ENCODE measurements at places on chromosomes 2 and 18.
A peak's percentile ranks its signal among the peaks of the same experiment; 100 is the strongest.

DNA sequence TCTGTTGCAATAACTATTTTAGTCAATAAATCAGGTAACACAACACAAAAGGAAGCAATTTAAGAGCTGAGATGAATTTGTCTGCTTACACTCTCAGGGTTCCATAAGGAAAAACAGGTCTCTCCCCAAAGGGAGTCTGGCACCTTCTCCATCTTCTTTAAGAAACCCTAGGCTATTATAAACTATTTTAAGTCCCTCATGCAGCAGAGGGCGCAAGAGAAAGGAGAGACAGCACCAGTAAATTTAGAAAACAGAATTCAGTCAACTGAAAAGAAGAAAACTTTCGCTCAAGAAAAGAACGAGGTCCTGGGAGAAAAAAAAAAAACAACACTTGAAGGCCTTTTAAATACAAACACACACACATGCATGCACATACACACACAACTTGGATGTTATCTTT, 19.1 kb downstream of the SULT1C4 start:
- no peak for DNase-seq

- DNase-seq, result no peak
These were observed 3.7 kb downstream of the ODC1 start for GRCh38 chr2:10444463-10444862.

- DNase-seq, result no peak
These were observed 63.2 kb upstream of the TFCP2L1 start for GRCh38 chr2:121348128-121348740.

- no peak for DNase-seq
These were observed 142.9 kb upstream of the MEX3C start for GRCh38 chr18:51340332-51340731.

- no peak for DNase-seq
These were observed 97.8 kb upstream of the GLI2 start for GRCh38 chr2:120637847-120638246.

DNA sequence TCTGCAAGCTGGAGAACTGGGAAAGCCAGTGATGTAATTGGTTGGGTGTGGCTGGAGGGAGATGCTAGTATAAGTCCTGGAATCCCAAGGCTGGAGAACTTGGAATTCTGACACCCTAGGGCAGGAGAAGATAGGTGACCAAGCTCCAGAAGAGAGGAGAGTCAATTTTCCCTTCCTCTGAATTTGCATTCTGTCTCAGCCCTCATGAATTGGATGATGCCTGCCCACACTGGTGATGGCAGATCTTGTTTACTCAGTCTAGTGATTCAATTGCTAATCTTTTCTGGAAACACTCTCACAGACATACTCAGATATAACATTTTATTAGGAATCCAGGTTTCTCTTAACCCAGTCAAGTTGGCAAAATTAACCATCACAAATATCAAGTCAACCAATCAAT, 287.2 kb downstream of the RDH14 start:
- no peak for DNase-seq

DNA sequence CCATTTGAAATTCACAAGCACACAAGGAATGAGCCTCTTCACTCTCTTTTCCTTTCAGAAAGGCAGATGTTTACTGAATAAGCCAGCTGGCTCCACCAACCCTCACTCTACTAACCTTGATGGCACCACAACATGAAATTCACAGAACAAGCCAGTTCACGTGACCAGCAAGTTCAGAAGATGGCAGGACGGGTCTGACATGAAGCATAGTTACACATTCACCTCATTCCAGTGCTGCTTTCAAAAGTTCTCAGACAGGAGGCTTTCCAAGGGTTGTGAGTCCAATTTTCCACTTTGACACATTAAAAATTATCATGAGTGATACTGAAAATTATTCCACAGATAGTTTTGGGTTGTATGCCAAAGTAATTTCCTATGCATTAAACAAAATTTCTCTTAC, 74.2 kb upstream of the MBOAT2 start:
- peak; percentile 45 for DNase-seq

DNA sequence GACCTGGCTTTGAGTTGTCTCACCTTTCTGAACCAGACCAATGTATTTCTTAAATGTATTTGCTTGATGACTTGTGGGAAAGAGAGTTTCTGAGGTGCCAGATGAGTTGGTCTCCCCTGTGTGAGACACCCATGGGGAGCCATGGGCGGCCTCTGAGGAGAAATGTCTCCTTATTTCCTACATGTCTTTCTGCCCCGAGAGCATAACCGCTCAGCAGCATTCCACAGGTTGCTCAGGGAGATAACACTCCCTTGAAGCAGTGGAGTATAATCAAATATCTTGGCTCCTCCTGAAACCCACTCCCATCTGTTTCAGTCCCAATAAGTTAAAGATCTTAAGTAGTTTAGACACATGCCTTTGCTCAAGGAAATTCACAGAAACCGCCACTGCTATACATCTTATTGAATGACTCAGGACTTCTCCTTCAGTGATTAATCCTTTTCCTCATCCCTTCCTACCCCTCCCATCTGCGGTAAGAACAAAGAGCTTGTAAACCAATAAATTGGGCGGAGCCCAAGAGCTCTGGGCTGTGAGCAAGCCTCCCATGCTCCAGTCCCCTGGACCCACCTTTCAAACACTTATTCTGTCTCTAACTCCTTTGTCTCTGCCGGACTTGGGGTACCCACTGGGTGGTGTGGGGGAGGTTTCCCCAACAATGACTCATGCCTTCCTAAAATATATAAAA, 285.5 kb upstream of the LRRTM4 start:
- no peak for DNase-seq

GRCh38 chr18:39241534-39241933, 1675.9 kb upstream of the CELF4 start:
- no peak for DNase-seq

- DNase-seq, result no peak
These were observed 267.2 kb downstream of the SH3BP4 start for GRCh38 chr2:235219048-235219447.

DNA sequence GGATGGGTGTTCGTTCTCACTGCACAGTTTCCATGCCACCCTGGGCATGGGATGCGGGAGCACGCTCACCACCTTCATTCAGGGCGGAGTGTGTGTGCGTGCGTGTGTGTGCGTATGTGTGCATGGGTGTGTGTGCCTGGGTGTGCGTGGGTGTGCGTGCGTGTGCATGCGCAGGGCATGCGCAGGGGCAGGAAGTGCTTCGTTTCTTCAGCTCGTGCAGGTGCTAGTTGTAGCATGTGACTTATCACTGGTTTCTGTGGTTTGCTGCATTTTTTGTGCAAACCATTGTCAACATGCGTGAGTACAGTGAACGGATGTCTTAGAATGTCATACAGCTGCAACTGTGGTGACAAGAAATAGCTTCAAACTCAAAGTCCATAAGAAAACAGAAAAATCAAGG, 179.5 kb downstream of the PTGR3 start:
- DNase-seq, result no peak

DNA sequence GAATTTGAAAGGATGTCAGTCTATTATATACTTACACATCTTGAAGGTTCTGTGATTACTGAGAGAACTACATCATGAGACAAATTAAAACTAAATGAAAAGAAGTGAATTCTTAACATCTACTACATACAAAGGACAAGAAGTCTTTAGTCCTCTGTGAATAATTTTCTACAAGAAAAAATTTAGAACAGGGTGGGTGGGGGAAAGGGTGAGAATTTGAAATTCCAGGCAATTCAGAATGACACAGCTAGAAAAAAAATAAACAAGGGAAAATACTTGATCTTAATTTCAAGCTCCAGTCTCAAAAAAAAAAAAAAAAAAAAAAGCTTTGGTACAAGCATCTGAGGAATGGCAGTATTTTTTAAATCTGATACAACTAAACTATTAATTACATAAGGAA, 15.5 kb downstream of the CUL3 start:
- no peak for DNase-seq

DNA sequence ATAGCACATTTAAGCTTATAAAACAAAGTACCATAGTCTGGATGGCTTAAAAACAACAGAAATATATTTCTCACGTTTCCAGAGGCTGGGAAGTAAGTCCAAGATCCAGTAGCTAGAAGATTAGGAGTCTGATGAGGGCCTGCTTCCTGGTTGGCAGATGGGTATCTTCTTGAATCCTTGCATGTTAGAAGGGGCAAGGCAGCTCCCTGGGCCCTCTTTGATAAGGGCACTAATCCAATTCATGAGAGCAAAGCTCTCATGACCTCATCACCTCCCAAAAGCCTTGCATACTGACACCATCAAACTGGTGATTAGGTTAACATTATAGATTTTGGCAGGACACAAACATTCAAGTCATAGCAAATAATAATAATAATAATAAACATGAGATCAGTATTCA, 146.4 kb downstream of the CCDC102B start:
- no peak for DNase-seq

- no peak for DNase-seq
These were observed 85.3 kb upstream of the GALNT5 start for GRCh38 chr2:157172239-157172638.

GRCh38 chr2:70939001-70939838, 3.5 kb downstream of the ATP6V1B1 start:
- DNase-seq, result no peak

DNA sequence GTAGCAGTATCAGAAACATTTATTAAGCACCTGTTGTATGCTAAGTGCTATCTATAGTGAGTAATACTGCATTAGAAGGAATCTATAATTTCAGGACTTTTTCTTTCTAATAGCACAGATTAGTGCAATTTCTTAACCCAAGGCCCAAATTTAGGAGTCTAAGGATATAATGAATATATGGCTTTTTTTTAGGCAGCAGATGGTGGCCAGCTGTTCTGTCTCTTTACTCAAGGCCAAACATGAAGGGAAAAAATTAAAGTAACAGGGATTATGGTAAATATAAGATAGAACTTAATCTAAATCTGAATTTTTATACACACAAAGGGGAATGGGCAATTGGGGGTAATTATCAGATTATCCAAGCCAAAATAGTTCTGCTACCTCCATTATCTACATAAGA, 230.6 kb upstream of the SP5 start:
- no peak for DNase-seq

- no peak for DNase-seq
These were observed 49.3 kb downstream of the NRP2 start for GRCh38 chr2:205731583-205731981.

GRCh38 chr2:205680067-205680466, 2.2 kb upstream of the NRP2 start:
- DNase-seq, result peak; percentile 68

- no peak for DNase-seq
These were observed 26.0 kb downstream of the EDAR start for GRCh38 chr2:108963057-108963456.

DNA sequence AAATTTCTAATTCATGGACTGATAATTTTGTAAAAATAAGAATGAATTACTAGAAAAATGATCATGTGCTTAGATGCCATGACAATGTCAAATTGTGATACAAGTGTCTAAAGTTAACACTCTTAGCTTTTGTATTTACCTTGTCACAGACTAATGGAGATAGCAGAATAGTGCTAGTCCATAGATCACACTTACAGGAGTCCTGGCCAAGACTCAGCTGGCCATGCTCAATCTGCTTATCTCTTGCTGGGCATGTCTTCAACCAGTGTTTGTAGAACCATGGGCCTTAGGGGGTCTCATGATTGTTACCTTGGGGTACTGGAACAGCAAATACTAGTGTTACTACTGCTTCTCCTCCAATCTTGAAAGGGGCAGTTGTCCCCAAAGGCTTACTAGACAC, 44.0 kb downstream of the TET3 start:
- DNase-seq, result no peak

- no peak for DNase-seq
These were observed 47.0 kb downstream of the COBLL1 start for GRCh38 chr2:164794432-164795231.

GRCh38 chr2:175039031-175039430, 33.9 kb upstream of the CHN1 start:
- DNase-seq, result no peak

- DNase-seq, result no peak
These were observed 163.1 kb upstream of the PID1 start for GRCh38 chr2:229434187-229434586.
